Stimulated activated CD8-positive, alpha-beta memory T cell treated with anti-CD3 and anti-CD28 coated beads, Interleukin-7, amount 100 ng/mL, for 1 hour (primary cell): ENCODE measurements at places on chromosomes 5 and 9.

- no peak for DNase-seq
Measured at GRCh38 chr9:137745541-137745991, 126.8 kb downstream of the EHMT1 start.

DNA sequence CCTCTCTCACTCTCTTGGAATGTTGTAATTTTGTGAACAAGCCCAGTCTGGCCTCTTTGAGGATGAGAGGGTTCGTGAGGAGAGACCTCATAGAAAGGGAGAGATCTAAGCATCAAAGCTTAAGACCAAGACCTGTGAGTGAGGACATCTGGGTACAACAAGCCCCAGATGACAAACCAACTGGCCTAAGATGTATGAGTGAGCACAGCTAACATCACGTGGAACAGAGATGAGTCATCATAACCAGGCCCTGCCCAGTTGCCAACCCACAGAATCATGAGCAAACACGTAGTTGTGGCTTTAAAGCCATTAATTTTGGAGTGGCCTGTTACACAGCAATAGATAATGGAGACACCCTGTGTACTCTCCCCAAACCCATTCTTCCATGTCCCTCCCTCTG is 439.1 kb upstream of the KIF2A start:
- no peak for DNase-seq

GRCh38 chr5:1495525-1495897 is 28.2 kb downstream of the LPCAT1 start:
- DNase-seq = no peak

DNA sequence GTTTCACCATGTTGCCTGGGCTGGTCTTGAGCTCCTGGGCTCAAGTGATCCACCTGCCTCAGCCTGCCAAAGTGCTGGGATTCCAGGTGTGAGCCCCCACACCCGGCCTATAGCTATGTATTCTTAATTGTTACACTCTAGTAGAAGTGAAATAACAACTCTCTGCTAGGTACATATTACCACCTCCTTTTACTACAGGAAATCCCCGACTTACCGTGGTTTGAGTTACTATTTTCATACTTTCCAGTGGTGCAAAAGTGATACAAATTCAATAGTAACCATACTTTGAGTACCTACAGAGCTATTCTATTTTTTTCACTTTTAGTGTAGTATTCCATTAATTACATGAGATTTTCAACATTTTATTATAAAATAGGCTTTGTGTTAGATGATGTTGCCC is 719 bp downstream of the ARL14EPL start:
- DNase-seq = no peak

- peak; percentile 10 for DNase-seq
Measured at GRCh38 chr5:50751064-50751657, 84.7 kb downstream of the PARP8 start.

DNA sequence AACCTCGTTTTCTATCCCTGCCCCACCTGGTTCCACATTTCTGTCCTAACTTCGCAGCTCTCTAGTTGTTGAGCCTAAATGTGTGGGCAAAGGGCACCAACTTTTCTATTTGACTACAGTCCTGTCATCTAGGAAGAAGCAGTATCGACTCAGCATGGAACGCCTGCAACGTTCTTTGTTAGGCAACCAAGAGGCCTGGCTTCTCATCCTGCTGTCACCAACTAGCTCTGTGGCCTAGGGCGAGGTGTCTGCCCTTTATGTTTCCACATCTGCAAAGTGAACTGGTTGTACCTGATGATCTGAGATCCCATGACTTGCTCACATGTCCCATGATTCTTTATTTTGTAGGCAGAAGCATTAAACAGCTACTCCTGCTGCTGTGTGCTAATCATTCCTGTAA is 248.9 kb downstream of the ADAMTSL1 start:
- DNase-seq = no peak

GRCh38 chr9:81529556-81530193 is 159.7 kb downstream of the TLE1 start:
- DNase-seq = no peak
